ENCODE measurements at places on chromosomes 7 and 10.

GRCh38 chr10:35271086-35271858 is 65.0 kb upstream of the CCNY start:
- DNase-seq = no peak

GRCh38 chr10:102467971-102468438 is 16.7 kb upstream of the C10orf95 start:
- no peak for DNase-seq

DNA sequence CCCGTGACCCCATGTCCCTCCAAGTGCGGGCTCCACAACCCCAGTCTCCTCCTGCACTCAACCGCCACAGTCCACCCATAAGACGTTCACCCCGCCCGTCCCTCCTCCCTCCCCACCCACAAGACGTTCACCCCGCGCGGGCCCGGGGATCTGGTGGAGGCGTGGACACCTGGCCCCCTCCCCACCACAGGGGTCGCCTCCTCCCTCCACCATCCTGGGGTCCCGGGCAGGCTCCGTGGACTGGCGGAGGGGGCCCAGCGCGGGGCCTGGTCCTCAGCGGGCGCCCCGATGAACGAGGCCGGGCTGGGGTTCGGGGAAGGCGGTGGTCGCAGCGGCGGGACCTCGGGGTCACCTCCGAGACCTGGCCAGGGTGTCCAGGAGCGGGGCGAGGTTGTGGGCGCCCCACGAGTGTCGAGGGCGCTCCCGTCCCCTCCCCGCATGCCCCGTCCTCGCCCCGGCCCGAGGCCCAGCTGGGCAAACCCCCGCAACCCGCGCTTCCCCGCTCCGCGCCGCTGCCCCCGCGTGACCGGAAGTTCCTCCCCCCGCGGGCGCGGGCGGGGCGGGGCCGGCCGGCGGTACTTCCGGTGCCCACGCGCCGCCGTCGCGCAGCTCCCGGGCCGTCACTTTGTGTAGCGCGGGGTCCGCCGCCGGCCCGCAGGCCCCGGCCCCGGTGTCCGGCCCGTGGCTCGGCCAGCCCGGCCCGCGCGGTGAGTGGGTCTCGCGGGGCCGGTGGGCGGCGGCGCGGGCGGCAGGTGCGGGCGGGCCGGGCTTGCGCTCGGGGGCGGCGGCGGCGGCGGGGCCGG is at the start of gene ZNF316:
TSS of gene ZNF316 (plus strand) at position 578 of the 803 bp plus-strand sequence. CDS start 5,092 bp downstream, outside the sequence.
- DNase-seq = peak; percentile 52

DNA sequence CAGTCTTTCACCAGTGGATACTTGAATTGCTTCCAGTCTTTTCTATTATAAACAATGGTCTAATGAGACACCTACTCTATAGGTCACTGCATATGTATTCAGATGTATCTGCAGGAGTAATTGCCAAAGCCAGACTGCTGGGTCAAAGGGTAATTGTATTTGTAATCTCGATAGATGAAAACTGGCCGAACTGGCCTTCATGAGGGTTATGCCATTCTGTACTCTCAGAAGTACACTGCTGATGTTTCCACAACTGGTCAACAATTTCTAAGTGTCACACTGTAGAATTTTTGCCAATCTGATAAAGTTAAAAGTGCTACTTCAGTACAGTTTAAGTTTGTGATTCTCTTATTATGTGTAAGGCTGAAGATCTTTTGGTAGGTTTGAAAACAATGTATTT is 64.6 kb downstream of the JAZF1 start:
- no peak for DNase-seq

GRCh38 chr10:86191686-86192085 is 174.9 kb downstream of the GRID1 start:
- DNase-seq = no peak

DNA sequence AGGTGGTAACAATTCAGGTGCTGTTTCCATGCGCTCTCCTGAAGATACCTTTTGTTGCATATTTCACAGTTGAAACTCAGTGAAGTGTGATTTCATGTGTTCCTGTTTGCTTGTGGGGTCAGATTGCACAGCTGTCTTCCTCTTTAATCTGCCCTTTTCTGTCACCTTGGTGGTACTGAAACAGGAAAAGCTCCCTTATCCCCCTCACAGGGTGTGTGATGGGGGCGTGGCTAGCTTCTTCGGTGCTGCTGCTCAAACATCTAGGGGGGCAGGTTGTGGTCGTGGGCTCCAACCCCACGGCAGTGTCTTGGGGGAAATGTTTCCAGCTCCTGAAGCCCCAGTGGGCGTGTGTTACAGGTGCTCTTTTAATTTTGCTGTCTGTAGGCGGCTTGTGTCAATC is 107.4 kb upstream of the KLF14 start:
- no peak for DNase-seq

GRCh38 chr7:55574051-55574717 is 1.9 kb upstream of the VOPP1 start:
- peak; percentile 40 for DNase-seq

- peak; percentile 39 for DNase-seq
Observed at GRCh38 chr7:79091661-79092060, 361.8 kb downstream of the MAGI2 start.

Measured in fibroblast of pulmonary artery (primary cell).